ENCODE measurements at places on chromosomes 5 and 9. TPM values are rescaled to one million over a fixed set of nuclear protein-coding genes. Genes with fewer than 3 reads are reported as not detected.

GRCh38 chr9:69900406-69900805, 79.8 kb downstream of the CFAP95 start:
- DNase-seq: peak; percentile 73

MEIKIN gene
- not detected for total RNA-seq

SLC22A4 gene
- 3.4 TPM for total RNA-seq

GRCh38 chr5:177313561-177314259, 2.0 kb upstream of the MXD3 start:
- no peak for DNase-seq

DNA sequence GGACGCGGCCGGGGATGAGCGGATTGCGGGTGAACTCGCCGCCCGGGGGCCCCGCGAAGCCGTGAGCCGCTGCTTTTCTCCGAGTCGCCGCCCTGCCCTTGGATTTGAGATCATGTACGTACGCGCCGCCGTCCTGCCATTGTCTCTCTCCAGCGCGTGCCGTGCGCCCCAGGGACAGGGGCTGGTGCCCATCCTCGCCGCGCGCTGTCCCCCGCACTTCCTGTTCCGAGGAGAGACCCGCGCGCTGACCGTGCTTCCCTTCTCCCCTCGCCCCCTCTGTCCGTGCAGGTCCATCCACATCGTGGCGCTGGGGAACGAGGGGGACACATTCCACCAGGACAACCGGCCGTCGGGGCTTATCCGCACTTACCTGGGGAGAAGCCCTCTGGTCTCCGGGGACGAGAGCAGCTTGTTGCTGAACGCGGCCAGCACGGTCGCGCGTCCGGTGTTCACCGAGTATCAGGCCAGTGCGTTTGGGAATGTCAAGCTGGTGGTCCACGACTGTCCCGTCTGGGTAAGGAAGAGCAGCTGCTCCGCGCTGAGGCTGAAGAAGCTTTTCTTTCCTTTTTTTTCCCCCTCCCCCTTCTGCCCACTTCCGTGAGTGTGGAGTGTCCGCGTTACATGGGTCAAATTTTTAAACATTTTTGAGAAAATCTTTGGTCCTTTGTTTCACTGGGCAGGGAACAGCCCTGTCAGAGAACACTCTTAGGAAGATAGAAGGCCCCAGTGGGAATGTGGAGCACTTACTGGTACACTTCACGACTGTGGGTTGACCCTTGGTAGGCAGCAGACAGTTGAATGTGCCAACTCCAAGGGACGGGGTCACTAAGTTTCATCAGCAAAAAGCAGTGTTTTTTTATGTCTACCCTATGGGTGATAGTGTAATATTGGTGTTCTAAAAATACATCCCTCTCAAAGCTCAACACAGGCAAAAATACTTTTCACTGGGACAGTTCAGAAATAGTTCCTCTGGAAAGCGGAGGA, 727 bp downstream of the RHOBTB3 start:
- DNase-seq: peak; percentile 56

- no peak for DNase-seq
Measured at GRCh38 chr5:45687701-45688100, 8.5 kb downstream of the HCN1 start.

DNA sequence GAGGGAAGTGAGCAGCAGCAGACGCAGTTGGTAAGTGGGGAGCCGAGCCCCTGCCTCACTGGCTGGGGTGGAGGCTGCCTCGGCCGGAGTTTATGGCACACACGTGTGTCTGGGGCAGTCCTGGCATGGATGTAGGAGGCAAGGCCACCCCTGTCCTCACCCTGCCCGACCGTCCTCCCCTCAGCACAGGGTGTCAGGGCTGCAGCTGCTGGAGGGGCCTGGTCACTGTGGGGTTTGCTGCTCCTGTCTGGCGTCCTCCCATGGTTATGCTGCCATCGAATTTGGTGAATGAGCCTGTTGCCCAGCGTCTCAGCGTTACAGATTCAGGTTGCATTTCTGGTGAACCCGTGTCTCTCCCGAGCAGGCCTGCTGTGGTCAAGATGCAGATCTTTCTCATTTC, 32.4 kb downstream of the CEP72 start:
- DNase-seq: no peak

UBLCP1 gene
- 30.1 TPM for total RNA-seq

DNA sequence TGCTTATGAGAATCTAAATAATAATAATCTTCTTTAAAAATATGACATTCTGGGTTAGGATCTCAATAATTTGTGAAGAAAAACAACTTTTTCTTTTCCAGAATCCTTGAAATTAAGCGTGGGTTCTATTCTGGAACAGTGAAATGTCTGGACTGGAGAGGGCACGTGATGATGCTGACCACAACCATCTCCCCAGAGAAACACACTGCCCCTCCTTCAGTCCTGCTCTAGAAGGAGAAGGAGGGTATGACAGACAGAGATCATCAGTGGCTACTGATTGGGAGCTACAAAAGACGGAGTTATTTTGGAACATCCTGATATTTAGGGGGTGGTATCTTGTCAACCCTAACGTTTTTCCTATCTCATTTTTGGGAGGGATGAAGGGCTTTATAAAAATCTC, 40.2 kb downstream of the MEF2C start:
- DNase-seq: no peak

FOXD4L4 gene
- 0.14 TPM for total RNA-seq

RLN1 gene
- total RNA-seq: not detected
